BJ (cell line): ENCODE measurements at places on chromosomes 5 and 9. TPM values are rescaled to one million over a fixed set of nuclear protein-coding genes. Genes with fewer than 3 reads are reported as not detected.

OBP2B gene
- polyA plus RNA-seq: not detected in 2 replicates

NPR2 gene
- 30.1 and 33.4 TPM in 2 replicates for polyA plus RNA-seq

SPINK13 gene
- not detected in 2 replicates for polyA plus RNA-seq

TLE1 gene
- polyA plus RNA-seq: 8.8 and 9.6 TPM in 2 replicates

OCLN gene
- 0.25 and 0.71 TPM in 2 replicates for polyA plus RNA-seq

GABRA6 gene
- polyA plus RNA-seq: not detected in 2 replicates

PCA3 gene
- not detected in 2 replicates for polyA plus RNA-seq

MAMDC2 gene
- 28.0 and 35.8 TPM in 2 replicates for polyA plus RNA-seq

IFNA2 gene
- not detected in 2 replicates for polyA plus RNA-seq

TLR4 gene
- 5.4 and 9.2 TPM in 2 replicates for polyA plus RNA-seq

FGF1 gene
- 14.8 and 19.2 TPM in 2 replicates for polyA plus RNA-seq

ARHGEF39 gene
- polyA plus RNA-seq: 2.7 and 4.1 TPM in 2 replicates

HRH2 gene
- polyA plus RNA-seq: not detected in 2 replicates

MOB3B gene
- polyA plus RNA-seq: 0.04 and 0.05 TPM in 2 replicates

COL5A1 gene
- 170 and 251 TPM in 2 replicates for polyA plus RNA-seq
